ENCODE measurements at places on chromosomes 2 and 18. TPM values are rescaled to one million over a fixed set of nuclear protein-coding genes. Genes with fewer than 3 reads are reported as not detected.

NT5DC4 gene
- total RNA-seq, result not detected

GALNT14 gene
- 1.0 TPM for total RNA-seq

STON1 gene
- total RNA-seq, result 5.8 TPM

FEV gene
- not detected for total RNA-seq

B3GNT7 gene
- 0.50 TPM for total RNA-seq

SPHKAP gene
- not detected for total RNA-seq

TRAK2 gene
- 15.8 TPM for total RNA-seq

YES1 gene
- 103 TPM for total RNA-seq

FAP gene
- total RNA-seq, result 40.7 TPM

NDUFB3 gene
- total RNA-seq, result 100 TPM

MROH2A gene
- not detected for total RNA-seq

GAREM1 gene
- 2.2 TPM for total RNA-seq

HOXD12 gene
- not detected for total RNA-seq

LRRC30 gene
- total RNA-seq, result not detected

KLHL30 gene
- total RNA-seq, result not detected

IAH1 gene
- total RNA-seq, result 68.8 TPM

SERPINB13 gene
- not detected for total RNA-seq

SH3RF3 gene
- total RNA-seq, result 9.8 TPM

SLC66A2 gene
- 26.6 TPM for total RNA-seq

HRH4 gene
- total RNA-seq, result not detected

PJVK gene
- total RNA-seq, result 0.84 TPM

PAIP2B gene
- 0.67 TPM for total RNA-seq

LINC00305 gene
- total RNA-seq, result not detected

DARS1 gene
- total RNA-seq, result 62.5 TPM

RFTN2 gene
- total RNA-seq, result 3.7 TPM

G6PC2 gene
- total RNA-seq, result not detected

COL5A2 gene
- total RNA-seq, result 192 TPM

SULT1C2 gene
- total RNA-seq, result under 0.01 TPM

TNS1 gene
- total RNA-seq, result 18.3 TPM

GULP1 gene
- 27.9 TPM for total RNA-seq

CHRND gene
- total RNA-seq, result not detected

MRPL33 gene
- total RNA-seq, result 70.5 TPM

RESP18 gene
- total RNA-seq, result not detected

INHA gene
- total RNA-seq, result not detected

PROC gene
- total RNA-seq, result not detected

HOXD13 gene
- not detected for total RNA-seq

GPR55 gene
- total RNA-seq, result not detected

GBX2 gene
- total RNA-seq, result not detected

NXPH2 gene
- not detected for total RNA-seq

CD8B2 gene
- not detected for total RNA-seq

IL36A gene
- total RNA-seq, result not detected

CTAGE1 gene
- total RNA-seq, result not detected

ORMDL1 gene
- 36.3 TPM for total RNA-seq

SERPINB10 gene
- not detected for total RNA-seq

TMEM17 gene
- total RNA-seq, result 1.5 TPM

STAT4 gene
- under 0.01 TPM for total RNA-seq

MRPS5 gene
- 43.0 TPM for total RNA-seq

FEZ2 gene
- total RNA-seq, result 48.4 TPM

ARID5A gene
- 4.6 TPM for total RNA-seq

CD8A gene
- not detected for total RNA-seq

ANKRD29 gene
- 0.89 TPM for total RNA-seq

CTNNA2 gene
- not detected for total RNA-seq

L3MBTL4 gene
- under 0.01 TPM for total RNA-seq

LIMS3 gene
- total RNA-seq, result 1.2 TPM

GAD1 gene
- not detected for total RNA-seq

SCN3A gene
- 0.17 TPM for total RNA-seq

EPB41L3 gene
- total RNA-seq, result 36.8 TPM

GPR155 gene
- total RNA-seq, result 0.74 TPM

OTOF gene
- not detected for total RNA-seq

PSTPIP2 gene
- total RNA-seq, result 7.1 TPM

Measured in bronchus fibroblast of lung (primary cell).